GM12878 (cell line): ENCODE measurements at places on chromosomes 2 and 18. TPM values are rescaled to one million over a fixed set of nuclear protein-coding genes. Genes with fewer than 3 reads are reported as not detected.

GRCh38 chr2:67752969-67753368 lies 309.8 kb downstream of the C1D start:
- no peak overlapping the region for H3K4me3 ChIP-seq
- no peak overlapping the region for H3K27ac ChIP-seq
- DNase-seq = no peak
- no peaks in the 10 kb centered on the region for H3K36me3 ChIP-seq

- H3K27me3 ChIP-seq = no peaks in the 10 kb centered on the region
- DNase-seq = no peak
- H3K27ac ChIP-seq = no peak overlapping the region
- no peak overlapping the region for H3K4me3 ChIP-seq
- no peaks in the 10 kb centered on the region for H3K36me3 ChIP-seq
- no peaks in the 10 kb centered on the region for H3K4me1 ChIP-seq
Observed at GRCh38 chr18:51514128-51514527, 316.6 kb upstream of the MEX3C start.

DNA sequence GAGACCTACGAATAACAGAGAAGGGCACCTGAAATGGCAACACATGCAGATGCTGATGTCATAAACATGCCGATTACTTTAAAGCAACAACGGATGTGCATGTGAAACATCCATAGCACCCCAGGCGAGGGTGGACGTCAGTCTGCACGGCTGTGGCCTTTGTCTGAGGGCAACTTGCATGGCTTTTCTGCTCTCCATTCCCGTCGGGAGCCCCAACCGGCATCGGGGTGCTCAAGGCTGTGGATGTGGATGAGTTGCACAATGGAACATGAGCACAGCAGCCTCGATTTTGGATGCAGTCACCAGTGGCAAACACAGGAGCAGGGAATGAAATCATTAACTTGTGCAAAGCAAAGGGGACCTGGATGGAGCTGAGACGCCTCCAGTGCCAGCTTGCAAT lies 298.2 kb upstream of the SALL3 start:
- no peaks in the 10 kb centered on the region for H3K27me3 ChIP-seq
- DNase-seq = no peak
- H3K4me1 ChIP-seq = no peaks in the 10 kb centered on the region
- H3K4me3 ChIP-seq = no peak overlapping the region

DNA sequence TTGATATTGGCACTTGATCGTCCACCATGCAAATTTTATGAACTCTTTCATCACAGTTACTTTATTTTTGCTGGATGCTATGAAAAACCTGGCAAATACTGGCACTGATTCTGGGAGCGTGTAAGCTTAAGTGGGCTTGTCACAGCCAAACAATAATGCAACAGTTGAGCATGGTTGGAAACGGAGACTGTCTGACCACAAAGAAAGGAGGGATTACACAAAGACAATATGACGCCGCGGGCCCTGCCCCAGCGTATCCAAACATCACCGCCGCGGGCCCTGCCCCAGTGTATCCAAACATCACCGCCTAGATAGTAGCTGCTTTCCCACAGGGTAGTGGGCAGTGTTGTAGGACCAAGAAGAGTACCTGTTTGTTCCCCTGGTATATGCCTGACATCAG lies 135.9 kb downstream of the PRPF40A start:
- no peak overlapping the region for H3K4me3 ChIP-seq
- H3K27ac ChIP-seq = no peak overlapping the region
- no peaks in the 10 kb centered on the region for H3K27me3 ChIP-seq
- no peaks in the 10 kb centered on the region for H3K36me3 ChIP-seq

- no peak overlapping the region for H3K4me3 ChIP-seq
- H3K4me1 ChIP-seq = no peaks in the 10 kb centered on the region
- H3K27me3 ChIP-seq = no peaks in the 10 kb centered on the region
- no peak for DNase-seq
Observed at GRCh38 chr18:24432618-24433017, 6.1 kb downstream of the IMPACT start.

DNA sequence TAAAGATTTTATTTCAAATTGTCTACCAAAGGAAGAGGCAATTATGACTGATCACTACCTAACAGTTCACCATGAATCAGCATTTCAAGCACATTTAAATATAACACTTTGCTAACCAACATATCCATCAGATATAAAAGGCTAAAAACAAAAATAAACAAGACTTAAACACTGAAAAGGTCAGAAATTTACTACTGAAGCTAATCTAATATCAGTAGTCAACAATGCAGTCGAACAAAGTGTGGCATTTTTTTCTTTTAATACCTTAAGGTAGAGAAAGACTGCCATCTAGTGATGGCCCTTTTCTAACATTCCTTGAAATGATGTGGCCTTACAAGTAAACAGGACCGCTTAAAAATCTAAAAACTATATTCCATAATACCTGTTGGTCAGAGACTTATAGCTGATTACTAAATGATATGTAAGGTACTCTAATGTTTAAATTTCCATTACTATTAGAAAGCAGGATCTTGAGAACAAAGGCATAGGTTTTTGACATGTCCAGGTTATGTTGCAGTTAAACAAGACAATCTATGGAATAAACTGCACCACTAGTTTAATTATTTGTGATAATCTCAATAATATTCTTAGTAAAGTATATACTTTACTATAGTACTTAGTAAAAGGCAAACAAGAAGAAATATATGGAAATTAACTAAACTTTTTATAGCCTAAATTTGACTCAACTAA lies 80.0 kb downstream of the EXOC6B start:
- no peak for DNase-seq
- H3K4me1 ChIP-seq = no peaks in the 10 kb centered on the region
- no peaks in the 10 kb centered on the region for H3K27me3 ChIP-seq
- H3K27ac ChIP-seq = no peak overlapping the region
- no peak overlapping the region for H3K4me3 ChIP-seq

CRYGC gene
- total RNA-seq = not detected in 2 replicates

RGPD3 gene
- total RNA-seq = 0.08 and 0.21 TPM in 2 replicates

VAMP8 gene
- 135 and 141 TPM in 2 replicates for total RNA-seq
